ENCODE measurements at places on chromosomes 12 and 14. TPM values are rescaled to one million over a fixed set of nuclear protein-coding genes. Genes with fewer than 3 reads are reported as not detected.
A peak's percentile ranks its signal among the peaks of the same experiment; 100 is the strongest.

DNA sequence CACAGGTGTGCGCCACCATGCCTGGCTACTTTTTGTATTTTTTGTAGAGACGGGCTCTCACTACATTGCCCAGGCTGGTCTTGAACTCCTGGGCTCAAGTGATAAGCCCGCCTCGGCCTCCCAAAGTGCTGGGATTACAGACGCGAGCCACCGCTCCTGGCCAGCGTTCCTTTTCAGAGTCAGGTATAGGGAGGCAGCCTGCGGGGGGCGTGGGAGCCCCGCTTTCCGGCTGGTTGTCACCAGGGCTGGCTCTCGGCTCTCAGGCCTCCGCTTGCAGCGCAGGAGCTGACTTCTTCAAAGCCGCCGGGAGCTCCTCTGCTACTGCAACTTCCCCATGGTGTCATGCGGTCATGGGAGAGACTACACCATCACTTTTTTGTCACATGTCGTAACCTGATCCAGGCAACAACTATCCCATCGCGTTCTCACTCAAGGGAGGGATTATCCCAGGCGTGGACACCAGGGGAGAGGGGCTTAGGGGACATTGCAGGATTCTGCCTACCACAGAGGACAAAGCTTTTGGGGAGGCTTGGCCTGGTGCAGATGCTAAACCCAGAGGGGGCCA is 129.4 kb downstream of the SCARB1 start:
- H3K4me1 ChIP-seq, result peaks cover 5% of the 10 kb centered on the region
- no peak overlapping the region for H3K27ac ChIP-seq

- no peaks in the 10 kb centered on the region for H3K27me3 ChIP-seq
- H3K4me3 ChIP-seq, result peak overlapping the region; percentile 87
- H3K27ac ChIP-seq, result peak overlapping the region; percentile 98
- DNase-seq, result peak; percentile 88
- H3K4me1 ChIP-seq, result peaks cover 59% of the 10 kb centered on the region
These were observed 268.6 kb downstream of the BTG1 start for GRCh38 chr12:91877022-91877421.

GRCh38 chr12:13164921-13165616 is 31.5 kb upstream of the EMP1 start:
- H3K4me3 ChIP-seq, result no peak overlapping the region
- H3K27ac ChIP-seq, result no peak overlapping the region
- peaks cover 4% of the 10 kb centered on the region for H3K27me3 ChIP-seq

FAM222A gene
- total RNA-seq, result 0.55 TPM

GRCh38 chr14:74667758-74668157 is 45.1 kb downstream of the AREL1 start:
- H3K4me3 ChIP-seq, result peak overlapping the region; percentile 10
- H3K36me3 ChIP-seq, result peaks cover 4% of the 10 kb centered on the region
- DNase-seq, result no peak
- H3K4me1 ChIP-seq, result peaks cover 14% of the 10 kb centered on the region
- H3K27me3 ChIP-seq, result no peaks in the 10 kb centered on the region
- peak overlapping the region; percentile 73 for H3K27ac ChIP-seq

- peaks cover 79% of the 10 kb centered on the region for H3K4me1 ChIP-seq
- DNase-seq, result peak; percentile 71
- peaks cover 1% of the 10 kb centered on the region for H3K36me3 ChIP-seq
- peak overlapping the region; percentile 42 for H3K4me3 ChIP-seq
- peak overlapping the region; percentile 99 for H3K27ac ChIP-seq
These were observed 33.7 kb upstream of the PPP1CC start for GRCh38 chr12:110776410-110776809.

DNA sequence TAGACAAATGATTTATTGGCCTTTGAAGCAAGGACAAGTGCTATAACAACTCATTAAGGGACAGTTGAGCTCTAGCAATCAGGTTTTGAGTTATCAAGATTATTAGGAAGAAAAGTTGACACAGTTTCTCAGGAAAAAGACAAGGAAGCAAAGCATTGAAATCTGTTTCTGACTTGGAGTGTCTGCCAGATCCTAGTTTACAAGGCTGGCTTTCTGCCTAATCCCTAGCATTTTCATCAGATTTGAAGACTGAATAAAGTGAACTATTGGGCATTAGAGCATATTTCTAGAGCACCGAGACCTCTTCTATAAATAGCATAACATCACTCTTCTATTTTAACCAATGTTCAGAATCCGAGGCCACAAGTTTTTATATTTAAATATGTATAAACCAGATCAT is 7.0 kb downstream of the SYT1 start:
- no peak overlapping the region for H3K27ac ChIP-seq
- no peaks in the 10 kb centered on the region for H3K4me1 ChIP-seq
- H3K4me3 ChIP-seq, result no peak overlapping the region
- no peaks in the 10 kb centered on the region for H3K27me3 ChIP-seq
- H3K36me3 ChIP-seq, result no peaks in the 10 kb centered on the region

SRGAP1 gene
- total RNA-seq, result 0.19 TPM

GRCh38 chr12:105538880-105539279 is 208.4 kb downstream of the C12orf75 start:
- no peak overlapping the region for H3K4me3 ChIP-seq
- H3K36me3 ChIP-seq, result peaks cover 1% of the 10 kb centered on the region
- no peak for DNase-seq
- no peak overlapping the region for H3K27ac ChIP-seq

INSM2 gene
- 0.16 TPM for total RNA-seq

- H3K27me3 ChIP-seq, result no peaks in the 10 kb centered on the region
- H3K4me1 ChIP-seq, result no peaks in the 10 kb centered on the region
- H3K4me3 ChIP-seq, result no peak overlapping the region
- H3K27ac ChIP-seq, result no peak overlapping the region
- peaks cover 4% of the 10 kb centered on the region for H3K36me3 ChIP-seq
These were observed 13.1 kb upstream of the PRKAG1 start for GRCh38 chr12:49031573-49032161.

DNA sequence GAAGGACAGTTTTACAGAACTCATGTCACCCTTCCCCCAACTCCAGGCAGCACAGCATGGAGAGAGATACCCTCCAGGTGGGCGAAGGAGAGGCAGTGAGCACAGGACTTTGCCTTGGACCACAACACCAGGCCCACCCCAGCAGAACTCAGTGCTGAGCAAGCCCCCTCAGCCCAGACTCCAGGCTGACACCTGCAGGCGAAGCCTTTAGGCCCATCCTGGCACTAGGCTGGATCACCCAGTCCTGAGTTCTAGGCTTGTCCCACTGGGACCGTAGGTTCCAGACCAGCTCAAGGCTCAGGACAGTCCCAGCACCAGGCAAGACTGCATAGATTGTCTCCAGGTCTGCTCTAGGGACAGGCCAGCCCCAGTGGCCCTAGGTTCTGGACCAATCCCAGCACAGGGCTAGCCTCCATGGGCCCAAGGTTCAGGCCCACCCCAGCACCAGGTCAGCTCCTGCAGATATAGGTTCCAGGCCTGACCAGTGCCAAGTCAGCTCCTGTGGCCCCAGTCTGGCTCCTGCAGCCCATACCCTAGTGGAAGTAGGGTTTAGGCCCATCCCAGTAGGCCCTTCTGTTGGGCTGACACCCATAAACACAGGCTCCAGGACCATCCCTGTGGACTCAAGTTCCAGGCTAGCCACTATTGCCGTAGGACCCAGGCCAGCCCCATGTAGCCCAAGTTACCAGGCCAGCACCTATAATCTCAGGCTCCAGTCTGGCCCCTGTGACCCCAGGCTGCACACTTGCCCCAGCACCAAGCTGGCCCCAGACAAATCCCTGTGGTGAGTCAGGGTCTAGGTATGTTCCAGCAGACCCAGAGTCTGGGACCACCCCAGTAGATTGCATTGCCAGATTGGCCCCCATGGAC is 9.4 kb downstream of the WASHC3 start:
- no peak overlapping the region for H3K4me3 ChIP-seq
- peaks cover 35% of the 10 kb centered on the region for H3K4me1 ChIP-seq
- H3K36me3 ChIP-seq, result peaks cover 9% of the 10 kb centered on the region
- H3K27ac ChIP-seq, result no peak overlapping the region

DNA sequence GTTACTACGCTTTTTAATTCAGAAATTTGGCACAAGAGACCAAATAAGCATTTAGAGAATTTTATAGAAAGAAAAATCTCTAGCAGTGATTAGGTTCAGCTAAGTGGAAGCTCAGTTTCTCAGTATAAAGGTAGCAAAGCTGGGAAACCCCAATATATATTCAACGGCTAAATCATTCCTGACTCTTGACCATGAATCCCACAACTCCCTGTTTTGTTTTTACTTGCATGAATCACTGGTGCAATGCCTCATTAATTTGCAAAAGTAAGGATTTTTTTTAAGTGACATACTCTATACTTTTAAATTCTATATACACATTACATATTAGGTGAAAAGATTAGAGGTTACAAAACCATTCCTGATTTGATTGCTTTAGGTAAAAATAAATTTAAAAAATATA is 74.3 kb upstream of the PLEKHG7 start:
- H3K27ac ChIP-seq, result no peak overlapping the region
- no peaks in the 10 kb centered on the region for H3K4me1 ChIP-seq
- H3K4me3 ChIP-seq, result no peak overlapping the region
- no peaks in the 10 kb centered on the region for H3K36me3 ChIP-seq
- DNase-seq, result no peak
- H3K27me3 ChIP-seq, result no peaks in the 10 kb centered on the region

EML1 gene
- 2.6 TPM for total RNA-seq

Data from activated T-cell treated with anti-CD3 and anti-CD28 coated beads, Interleukin-2, amount 50 U/mL, for 72 hours (primary cell).